T1000 (cell line): ENCODE measurements at places on chromosomes 4 and X.

DNA sequence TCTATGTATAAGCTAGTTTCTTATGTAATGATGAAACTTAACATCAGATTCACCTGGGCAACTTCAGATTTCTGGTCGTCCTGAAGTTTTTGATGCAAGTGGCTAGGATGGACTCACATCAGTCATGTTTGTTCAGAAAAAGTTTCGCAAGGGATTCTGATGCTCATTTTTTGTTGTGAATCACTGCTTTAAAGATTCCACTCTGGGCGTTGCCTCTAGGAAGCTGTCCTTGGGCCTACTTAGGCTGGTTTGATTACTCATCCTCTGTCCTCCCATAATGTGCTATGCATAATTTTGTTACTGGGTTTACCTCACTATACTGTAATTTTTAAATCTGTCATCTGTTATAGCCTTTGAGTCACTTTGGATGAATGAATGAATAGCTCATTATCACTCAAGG is 30.8 kb downstream of the HERC3 start:
- DNase-seq: peak; percentile 36

DNA sequence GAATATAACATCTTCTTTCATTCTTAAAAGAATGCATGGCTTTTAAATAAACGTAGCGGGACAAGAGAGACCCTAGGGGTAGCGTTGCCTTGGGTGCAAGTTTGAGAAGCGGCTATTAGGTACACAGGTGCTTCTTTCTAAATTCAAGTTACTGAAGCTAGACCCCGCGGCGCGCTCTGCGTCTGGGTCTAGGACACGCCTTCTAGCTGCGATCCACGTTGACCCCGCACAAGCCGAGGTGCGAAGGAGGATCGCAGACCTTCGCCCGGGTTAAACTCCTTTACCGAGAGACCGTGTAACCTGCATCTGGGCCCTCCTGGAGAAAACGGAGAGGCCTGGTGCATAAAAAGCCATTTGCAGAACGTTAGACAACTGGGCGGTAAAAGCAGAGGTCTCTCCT is 25.5 kb upstream of the EXOC1L start:
- no peak for DNase-seq

DNA sequence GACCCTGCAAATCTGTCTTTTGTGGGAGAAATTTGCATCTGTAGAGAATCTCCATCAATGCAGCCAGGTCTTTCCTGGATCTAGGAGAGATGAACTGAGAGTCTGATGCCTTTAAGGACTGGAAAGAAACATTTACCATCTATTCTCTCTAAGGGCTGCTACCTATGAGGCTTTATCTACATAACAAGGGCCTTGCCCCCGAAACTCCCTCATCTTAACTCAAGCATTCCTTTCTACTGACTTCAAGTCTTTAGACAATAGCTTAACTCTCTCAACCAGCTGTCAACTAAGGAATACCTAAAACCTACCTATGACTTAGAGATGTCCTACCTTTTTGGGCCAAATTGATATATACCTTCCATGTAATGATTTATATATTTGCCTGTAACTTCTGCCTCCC is 32.1 kb downstream of the MAGEB17 start:
- DNase-seq: no peak

DNA sequence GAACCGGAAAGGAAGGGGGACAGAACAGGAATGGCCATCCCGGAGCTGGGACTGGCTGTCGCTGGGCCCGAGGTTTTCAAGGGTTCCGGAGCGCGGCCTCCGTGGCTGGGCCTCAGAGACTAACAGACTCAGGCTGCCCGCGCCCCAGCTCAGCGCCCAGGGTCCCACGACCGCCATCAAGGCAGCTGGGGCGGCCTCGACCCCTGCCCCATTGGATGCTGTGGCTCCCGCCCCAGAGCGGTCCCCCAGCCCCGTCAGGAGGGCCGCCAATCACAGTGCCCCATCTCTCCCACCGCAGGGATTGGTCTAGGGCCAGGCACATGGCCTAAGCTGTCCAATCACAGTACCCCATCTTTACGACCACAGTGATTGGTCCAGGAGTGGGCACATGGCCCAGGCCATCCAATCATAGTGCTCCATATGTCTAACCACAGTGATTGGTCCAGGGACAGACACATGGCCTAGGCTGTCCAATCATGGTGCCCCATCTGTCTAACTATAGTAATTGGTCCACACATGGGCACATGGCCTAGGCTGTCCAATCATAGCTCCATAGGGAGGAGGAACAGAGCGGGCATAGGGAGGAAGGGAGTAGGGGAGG is 105.3 kb upstream of the NKX1-1 start:
- DNase-seq: no peak

DNA sequence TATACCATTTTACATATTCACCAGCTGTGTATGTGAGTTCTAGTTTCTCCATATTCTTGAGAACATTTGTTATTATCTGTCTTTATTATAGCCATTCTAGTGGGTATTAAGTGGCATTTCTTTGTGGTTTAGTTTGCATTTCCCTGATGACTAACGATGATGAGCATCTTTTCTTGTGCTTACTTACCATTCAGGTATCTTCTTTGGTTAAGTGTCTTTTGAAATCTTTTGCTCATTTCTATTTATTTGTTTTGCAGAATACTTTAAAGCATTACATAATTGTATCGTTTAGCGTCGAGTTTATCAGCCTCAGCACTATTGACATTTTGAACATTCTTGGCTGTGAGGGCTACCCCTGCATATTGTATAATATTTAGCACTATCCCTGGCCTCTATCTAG is 85.4 kb downstream of the FRMPD4 start:
- no peak for DNase-seq

DNA sequence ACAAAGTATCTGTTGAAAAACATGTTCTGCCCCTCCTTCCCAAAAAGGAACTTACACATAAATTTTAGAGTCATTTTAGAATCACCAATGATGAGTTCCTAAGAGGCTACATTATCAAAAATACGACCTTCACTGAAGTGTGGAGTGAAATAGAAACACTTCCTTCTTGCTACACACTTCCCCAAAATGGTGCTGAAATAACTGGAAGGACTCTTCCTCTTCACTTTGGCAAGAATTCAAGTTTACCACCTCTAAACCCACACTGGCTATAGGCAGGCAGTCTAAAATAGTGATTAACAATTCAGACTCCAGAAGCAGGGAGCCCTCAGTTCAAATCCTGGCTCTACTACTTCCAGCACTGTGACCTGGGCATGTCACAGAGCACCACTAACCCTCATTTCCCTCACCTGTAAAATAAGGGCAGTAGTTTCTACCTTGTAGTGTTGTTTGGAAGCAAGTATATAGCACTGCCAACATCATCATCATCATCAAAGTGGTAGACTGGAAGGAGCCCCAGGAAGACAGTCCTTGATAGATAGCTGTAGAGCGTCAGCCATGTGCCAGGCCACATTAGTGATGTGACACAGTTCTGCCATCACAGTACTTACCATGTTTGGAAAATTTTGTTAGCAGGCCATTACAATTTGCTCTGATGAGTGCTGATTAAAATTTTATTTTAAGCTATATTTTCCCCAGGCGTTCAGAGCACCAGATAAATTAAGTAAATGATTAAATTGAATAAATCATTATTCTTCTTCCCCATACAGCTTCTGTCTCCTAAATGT is 103.3 kb downstream of the PARM1 start:
- DNase-seq: no peak
